Esophagus mucosa (tissue), 1 donor: ENCODE measurements at places on chromosomes 12 and 14. TPM values are rescaled to one million over a fixed set of nuclear protein-coding genes. Genes with fewer than 3 reads are reported as not detected.
A peak's percentile ranks its signal among the peaks of the same experiment; 100 is the strongest.

GRCh38 chr12:132710405-132711079, at the start of gene PGAM5:
Gene PGAM5, plus strand, starts transcription at chr12:132710842. Its CDS starts 35 bp downstream, at chr12:132710877.
- ATAC-seq: peak; percentile 96

DNA sequence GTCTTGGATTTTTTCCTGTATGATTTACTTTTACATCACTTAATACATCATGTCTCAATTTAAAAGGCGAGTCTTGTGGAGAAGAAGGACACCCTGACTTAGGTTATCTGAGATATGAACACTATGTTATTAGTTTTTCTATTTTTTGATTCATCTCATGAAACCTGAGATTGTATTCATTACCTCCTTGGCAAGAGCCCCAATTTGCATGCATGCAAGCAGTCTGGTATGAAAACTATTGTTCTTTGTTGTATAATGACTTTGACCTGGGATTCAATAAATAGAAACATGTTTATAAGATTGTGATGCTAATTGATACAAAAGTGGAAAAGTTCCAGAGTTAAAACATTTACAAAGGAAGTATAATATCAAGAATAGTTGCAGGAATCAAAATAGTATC, 576.1 kb downstream of the NOVA1 start:
- ATAC-seq: no peak

GRCh38 chr12:132083614-132083940, 60.5 kb downstream of the DDX51 start:
- ATAC-seq: peak; percentile 6

DNA sequence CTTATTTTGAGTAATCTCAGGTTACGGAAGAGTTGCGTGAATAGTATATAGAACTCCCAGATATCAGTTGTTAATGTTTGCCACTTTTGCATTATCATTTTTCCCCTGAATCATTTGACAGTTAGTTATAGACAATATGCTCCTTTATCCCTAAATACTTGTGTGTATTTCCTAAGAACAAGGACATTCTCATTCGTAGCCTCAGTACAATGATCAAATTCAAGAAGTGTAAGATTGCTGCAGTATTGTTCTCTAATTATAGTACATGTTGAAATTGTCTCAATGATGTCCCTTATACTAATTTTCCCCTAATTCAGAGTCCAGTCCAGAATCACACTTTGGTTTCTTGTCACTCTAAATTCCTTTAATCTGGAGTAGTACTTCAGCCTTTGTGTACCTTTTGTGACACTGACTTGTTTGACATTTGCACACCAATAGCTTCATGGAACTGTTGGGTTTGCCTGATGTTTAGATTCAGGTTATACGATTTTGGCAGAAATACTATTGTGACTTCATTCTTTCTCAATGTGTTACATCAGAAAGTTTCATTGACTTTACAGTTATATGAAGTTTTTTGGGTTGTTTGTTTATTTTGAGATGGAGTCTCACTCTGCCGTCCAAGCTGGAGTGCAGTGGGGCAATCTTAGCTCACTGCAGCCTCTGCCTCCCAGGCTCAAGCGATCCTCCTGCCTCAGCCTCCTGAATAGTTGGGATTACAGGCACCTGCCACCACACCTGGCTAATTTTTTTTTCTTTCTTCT, 13.1 kb downstream of the DYNC1H1 start:
- ATAC-seq: no peak

DNA sequence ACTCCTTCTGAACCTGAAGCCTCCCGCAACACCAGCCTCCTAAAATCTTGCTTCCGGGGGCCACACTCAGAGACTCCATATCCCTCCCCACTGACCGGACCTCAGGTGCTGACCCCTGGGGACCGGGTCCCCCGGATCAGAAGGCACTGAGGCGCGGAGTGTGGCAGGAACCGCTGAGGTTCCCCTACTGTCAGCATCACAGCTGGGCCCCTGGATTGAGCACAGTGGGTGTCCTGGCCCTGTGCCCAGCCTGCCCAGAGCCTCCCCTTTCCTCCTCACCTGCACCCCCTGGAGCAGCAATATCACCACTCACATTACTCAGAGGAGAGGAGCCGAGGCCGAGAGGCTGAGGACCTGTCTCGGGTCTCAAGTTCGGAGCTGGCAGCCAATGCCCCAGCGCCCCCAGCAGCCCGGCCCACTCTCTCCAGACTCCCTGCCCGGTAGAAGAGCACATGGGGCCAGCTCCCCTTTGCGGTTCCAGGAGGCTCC, 101.2 kb upstream of the EIF5 start:
- ATAC-seq: no peak

DNA sequence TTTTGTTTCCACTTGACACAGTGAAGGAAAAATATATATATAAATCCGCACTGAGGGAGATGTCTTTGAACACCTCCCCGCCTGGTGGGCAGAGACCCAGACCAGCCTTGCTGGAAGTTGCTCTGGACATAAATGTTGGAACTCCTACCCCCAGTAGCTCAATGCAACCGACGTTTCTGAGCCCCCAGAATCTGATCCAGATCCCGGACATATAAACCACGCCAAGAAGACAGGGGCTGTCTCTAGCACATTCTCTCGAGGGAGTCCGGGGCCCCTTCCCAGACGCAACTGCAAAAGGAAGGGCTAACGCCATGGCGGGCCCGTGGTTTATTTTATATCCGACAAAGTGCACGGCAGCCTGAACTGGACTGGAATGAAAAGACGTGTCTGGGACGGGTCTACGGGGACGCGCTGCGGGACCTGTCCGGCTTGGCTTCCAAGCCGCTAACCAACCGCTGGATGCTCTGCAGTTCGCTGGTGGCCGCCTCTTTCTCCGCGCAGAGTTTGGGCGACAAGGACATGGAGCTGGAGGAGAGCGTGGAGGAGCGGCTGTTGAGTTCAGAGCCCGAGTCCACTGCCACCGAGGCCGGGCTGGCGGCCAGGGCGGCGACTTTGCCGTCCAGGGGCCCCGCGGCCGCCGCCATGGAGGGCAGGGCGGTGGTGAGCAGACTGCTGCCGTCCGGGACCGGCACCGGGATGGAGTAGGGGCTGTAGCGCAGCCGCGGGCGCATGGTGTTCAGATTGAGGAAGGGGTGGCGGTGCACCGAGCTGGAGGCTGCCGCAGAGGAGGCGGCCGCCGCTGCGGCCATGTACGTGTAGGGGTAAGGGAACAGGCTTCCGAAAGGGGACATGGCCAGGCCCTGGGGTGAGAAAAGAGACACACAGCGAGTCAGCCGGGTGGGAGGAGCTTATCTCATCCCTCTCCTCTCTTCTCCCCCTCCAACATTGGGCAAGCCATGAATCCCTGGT, 12.2 kb downstream of the TBX3 start:
- ATAC-seq: no peak

DNA sequence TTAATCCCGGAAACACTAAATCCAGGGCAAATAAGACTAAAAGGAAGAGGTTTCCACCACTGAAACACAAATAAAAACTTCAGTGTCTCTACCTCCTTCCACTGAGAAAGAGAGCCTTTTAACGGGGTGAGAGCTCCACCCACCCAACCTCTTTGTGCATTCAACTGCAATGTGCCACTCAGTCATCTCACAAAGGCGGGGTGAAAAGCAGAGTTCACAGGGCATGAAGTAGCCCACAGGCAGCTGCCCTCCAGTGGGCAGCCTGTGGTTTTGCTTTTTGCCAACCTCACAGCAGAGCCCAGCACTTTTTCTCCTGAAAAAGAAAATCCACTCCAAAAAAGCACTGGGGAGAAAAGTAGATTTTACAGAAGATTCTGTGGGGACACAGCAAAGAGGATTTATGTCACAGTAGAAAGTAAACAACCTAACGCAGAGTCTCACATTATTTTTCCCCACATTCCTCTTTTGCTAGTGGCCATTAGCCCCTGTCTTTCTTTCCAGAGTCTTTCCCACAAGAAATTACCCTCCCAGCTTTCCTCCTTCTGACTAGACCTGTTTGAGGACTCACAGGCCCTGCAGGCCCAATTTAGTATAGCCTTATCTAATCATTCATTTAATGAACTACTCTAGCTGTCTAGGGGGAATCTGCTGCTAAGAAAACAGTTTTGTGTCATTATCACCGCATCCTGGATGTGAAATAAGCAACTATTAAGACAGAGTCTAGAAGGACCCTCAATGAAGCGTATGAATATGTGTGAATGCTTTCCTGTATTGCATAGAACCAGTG, 753.8 kb upstream of the FOXG1 start:
- ATAC-seq: no peak

DNA sequence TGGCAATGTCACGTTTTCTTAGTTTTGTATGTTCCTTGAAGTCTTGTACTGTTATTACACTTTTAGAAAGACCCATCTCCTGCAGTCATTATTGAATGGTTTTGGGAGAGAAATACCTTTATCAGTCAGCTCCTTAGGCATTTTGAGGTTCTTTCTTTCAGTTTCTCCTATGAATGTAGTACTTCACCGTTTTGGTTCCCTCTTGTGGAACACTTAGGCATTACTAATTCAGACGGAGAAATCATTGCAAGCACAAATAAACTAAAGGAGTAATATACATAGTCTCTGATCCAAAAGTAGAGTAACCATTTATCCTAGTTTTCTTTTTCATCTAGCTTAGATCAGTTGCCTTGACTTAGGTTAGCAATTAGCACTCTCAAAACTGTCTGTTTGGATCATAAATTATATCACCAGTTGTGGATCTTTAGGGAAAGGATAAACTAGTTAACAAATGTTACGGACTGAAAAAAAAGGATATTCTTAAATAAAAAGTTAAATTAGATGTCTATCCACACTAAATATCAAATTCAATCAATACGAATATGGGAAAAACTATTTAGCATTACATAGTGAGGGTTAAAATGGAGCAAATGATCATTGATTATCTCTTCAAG, 1538.3 kb upstream of the SEL1L start:
- peak; percentile 25 for ATAC-seq

DNA sequence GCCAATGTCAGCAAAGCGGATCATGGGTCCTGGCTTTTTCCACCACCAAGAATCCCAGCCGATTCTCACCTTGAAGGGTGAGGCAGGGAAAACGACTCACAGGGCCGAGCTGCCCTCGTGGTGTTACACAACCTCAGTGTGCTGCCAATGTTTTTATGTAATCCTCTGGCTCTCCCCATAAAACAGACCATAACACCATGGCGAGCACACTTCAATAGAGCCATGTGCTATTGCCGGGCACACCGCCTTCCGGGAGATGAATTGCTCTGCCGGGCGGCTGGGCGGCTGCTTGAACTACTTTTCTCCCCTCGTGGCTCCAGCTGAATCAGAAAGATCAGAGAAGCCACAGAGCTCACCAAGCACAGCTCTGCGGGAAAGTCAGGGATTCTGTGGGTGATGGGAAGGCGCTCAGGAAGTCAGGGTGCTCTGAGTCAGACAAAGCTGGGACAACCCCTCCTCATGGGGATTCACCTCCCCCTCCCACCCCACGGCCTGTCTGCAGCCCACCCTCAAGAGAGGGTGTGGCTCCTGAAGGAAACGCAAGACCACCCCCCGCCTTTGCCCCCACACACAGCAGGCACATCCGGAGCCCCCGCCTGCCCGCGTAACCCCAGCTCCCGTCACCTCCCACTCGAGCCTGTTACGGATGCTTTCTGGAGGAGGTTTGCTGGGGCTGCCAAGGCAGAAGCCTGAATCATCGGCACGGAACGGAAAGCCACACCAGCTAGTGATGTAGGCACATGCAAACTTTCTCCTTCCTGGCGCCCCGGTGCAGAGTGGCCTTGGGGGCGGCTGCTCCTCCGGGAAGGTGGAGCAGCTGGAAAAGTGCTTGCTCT, 1.8 kb downstream of the GALNT9 start:
- ATAC-seq: peak; percentile 46

DNA sequence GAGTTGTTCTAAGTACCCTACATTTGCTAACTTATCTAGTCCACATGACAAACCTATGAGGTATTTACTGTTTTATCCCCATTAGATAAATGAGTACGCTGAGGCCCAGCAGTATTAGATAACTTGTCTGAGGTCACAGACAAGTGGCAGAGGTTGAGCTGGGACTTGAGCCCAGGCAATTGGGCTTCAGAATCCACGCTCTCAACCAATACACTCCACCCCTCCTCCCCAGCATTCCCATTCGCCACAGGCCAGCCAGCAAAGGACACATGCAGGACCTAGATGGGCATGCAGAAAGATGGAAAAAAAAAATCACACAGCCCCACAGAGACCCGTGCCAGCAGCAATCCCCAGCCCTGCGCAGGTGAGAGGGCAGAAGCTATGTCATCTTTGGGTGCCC, 12.4 kb downstream of the HDAC7 start:
- ATAC-seq: no peak

DNA sequence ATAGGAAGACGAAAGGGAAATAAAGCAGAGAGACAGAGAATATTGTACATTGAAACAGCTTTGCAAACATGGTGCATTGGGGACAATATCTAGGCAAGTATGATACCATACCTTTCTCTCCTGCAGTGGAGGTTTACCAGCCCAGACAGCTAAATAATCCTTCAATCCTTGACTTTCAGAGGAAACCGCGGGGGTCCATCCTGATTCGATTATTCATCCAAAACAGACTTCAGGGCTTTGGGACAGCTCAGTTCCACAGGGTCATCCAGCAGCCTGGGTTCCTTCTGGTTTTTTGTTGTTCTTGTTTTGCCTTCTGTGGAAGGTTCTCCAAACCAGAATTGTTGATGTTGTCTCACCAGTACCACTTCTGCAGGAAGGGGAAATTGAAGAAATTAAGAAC, 81.5 kb downstream of the LGR5 start:
- no peak for ATAC-seq

- peak; percentile 65 for ATAC-seq
These were observed 141.6 kb upstream of the CPSF6 start for GRCh38 chr12:69097619-69098368.

DNA sequence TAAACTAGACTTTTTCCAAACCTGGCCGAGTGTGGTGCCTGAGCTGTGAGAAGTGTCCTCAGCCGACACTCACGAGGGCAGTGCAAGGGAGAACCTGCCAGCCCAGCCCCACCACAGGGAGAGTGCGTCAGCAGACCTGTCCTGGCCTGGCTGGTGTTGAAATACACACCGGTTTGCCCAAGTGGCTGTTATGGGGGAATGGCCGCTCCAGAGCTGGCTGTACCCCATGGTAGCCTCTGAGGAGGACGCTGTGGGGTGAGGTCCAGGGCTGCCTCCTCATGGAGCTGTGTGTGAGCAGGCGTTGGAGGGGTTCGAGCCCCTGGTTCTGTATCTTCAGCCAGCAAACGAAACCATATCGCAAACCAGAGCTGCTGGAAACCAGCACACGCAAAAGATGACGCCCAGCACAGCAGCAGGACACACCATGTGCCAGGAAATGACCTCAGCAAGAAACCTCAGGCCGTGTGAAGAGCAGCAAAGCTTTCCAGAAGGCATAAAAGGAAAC, 9.4 kb downstream of the ANKRD9 start:
- peak; percentile 86 for ATAC-seq

The ACAD10 gene
- 14.7 TPM for total RNA-seq

The TPPP2 gene
- not detected for total RNA-seq

The SMIM41 gene
- total RNA-seq: not detected

The TBC1D30 gene
- 0.72 TPM for total RNA-seq

The TBX5 gene
- total RNA-seq: 0.48 TPM
